ENCODE measurements at places on chromosomes 1 and 21.
A peak's percentile ranks its signal among the peaks of the same experiment; 100 is the strongest.

- peak; percentile 21 for DNase-seq
These were observed 10.9 kb downstream of the C1orf216 start for GRCh38 chr1:35707601-35708440.

DNA sequence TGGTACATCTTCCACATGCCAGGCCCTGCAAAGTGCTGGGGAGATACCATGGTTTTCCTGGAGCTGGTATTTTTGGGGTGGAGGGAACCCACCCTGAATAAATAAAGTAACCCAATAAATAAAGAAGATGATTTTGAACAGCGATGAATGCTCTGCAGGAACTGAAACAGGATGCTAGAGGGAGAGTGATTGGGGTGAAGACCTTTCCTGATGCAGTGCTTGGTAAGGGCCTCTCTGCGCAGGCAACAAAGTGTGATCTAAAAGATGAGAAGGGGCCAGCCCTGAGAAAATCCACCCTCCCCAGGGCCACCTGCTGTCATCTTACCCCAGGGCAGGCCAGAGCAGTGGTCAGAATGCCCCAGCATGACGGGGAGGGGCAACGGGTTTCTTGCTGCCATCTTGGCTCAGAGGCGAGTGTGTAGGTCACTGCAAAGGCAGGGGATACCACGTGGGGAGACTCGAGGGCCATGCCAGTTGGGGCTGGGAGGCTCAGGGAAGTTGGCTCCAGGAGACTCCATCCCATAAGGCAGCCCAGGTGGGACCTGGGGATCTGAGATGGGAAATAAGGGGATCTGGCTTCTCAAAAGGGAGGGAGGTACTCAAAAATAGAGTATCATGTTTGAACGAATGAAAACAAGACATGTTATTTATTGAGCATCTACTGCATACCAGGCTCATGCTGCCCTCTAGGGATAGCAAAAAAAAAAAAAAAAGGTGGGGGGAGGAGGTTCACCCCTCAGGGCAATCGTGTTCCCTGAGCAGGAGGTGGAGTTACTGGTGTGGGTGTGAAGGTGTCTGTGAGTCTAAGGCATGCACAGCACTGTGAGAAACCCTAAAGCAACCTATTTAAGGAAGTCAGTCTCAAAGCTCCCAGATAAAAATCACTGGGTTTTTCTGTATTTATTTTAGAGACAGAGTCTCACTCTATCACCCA, 2.8 kb downstream of the SRARP start:
- DNase-seq, result no peak

GRCh38 chr1:113088972-113089371, 16.0 kb downstream of the LRIG2 start:
- no peak for DNase-seq

- DNase-seq, result peak; percentile 15
These were observed 7.0 kb upstream of the SMCP start for GRCh38 chr1:152870831-152871730.

DNA sequence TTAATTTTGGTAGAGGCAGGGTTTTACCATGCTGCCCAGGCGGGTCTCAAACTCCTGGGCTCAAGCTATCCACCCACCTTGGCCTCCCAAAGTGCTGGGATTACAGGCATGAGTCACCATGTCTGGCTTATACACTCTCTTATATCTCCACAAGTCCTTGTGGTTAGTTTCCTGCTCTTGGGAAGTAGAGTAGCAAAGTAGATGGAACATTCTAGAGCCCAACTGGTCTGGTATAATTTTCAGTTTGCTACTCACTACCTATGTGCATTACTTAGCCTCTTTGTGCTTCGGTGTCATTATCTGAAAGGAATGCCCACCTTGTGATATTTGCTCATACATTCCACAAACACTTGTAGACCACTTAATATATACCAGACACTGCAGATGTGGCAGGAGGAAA, 96.6 kb upstream of the IPO9 start:
- DNase-seq, result no peak

- peak; percentile 15 for DNase-seq
These were observed 1.4 kb downstream of the NCF2 start for GRCh38 chr1:183588827-183589226.

DNA sequence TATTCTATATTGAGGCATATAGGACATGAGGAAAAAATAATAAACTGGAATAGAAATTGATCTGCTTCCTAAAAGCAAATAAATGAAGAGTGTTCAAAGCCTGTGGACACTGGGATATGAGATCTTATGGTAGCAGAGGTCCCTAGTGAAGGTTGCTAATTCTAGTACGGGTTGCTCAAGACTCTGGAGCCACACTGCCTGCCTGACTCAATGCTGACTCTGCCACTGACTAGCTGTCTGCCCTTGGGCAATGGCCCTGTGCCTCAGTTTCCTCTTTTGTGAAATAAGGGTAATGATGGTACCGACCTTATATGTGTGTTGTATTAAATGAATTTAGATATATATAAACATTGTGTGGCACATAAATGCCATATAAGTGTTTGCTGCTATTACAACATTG, 59.0 kb upstream of the C1orf53 start:
- DNase-seq, result no peak

DNA sequence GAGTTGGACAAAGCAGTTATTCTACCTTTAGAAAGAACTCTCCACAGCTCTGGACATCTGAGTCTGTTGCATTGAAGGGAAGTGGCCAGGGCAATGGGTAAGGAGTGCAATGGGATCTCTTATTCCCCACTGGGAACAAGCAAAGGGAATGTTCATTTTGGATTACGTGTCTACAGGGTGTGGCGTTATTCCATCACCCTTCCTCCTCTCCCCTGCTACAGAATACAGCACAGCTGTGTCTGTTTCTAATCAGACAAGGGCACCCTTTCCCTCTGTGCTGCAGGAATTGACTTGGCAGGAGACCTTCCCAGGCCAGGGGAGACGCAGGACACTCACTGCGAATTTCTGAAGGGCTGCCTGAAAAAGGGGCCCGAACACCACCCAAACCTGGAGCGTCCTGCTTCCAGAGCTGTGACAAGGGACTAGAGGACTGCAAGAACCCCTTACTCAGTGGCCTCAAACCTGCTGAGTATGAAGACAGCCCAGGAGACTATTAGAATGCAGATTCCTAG, 163.6 kb upstream of the RAB4A start:
- DNase-seq, result no peak

DNA sequence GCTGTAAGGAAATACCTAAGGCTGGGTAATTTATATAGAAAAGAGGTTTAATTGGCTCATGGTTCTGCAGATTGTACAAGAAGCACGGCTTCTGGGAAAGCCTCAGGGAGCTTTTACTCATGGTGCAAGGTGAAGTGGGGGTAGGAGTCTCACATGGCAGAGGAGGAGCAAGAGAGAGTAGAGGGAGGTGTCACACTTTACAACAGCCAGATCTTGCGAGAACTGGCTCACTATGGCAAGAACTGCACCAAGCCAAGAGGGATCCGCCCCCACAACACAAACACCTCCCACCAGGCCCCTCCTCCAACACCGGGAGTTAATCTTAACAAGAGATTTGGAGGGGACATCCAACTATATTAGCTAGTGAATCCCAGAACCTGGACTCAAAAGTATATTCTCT, 135.4 kb upstream of the SOD1 start:
- DNase-seq, result no peak

GRCh38 chr1:92653605-92654381, 131.1 kb downstream of the EVI5 start:
- DNase-seq, result no peak

- DNase-seq, result no peak
These were observed 19.9 kb downstream of the CATSPER4 start for GRCh38 chr1:26210147-26210870.

DNA sequence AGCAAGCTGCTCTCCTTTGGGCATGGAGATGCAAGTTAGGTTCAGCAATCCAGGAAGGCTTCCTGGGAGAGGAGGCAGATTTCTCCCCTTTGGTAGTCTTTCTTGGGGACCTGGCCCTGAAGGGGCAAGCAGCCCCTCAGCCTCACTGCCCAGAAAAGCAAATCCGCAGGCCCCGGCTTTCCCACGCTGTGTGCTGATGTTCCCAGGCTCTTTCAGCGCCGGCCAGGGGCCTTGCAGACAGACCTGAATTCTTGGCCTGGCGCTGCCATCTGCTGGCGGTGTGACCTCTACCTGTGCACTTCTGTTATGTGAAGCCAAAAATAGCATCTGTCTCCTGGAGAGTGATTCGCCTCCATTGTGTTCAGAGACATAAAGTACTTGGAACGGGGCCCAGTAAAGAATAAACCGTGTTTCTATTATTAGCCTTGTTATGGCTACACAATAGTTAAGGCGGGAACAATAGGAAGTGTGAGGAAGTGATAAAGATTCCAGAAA, 64.8 kb downstream of the ALPL start:
- peak; percentile 22 for DNase-seq

DNA sequence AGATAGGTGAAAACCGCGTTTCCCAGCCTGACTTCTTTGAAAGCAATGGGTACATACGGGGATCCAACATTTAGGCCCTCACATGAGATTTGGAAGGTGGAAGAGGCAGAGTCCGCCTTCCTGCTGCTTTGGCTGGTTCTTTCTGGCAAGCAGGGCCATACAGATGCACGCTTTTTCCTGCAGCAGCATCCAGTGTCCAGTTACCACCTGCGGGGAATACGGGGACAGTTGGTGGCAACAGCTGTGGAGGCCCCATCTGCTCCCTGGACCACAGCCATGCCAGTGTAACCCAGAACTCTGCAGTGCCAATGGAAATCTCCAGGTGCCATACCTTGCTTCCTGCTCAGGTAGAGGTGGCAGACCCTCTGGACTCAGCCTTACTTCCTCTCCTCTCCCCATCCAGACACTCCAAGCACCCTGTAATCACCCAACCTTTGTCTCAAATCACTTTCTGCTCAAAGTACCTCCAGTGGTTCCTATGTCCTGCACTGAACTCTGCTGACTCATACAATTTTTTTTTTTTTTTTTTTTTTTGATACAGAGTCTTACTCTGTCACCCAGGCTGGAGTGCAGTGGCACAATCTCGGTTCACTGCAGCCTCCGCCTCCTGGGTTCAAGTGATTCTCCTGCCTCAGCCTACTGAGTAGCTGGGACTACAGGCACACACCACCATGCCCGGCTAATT, 68.3 kb downstream of the SLC16A1 start:
- DNase-seq, result no peak

DNA sequence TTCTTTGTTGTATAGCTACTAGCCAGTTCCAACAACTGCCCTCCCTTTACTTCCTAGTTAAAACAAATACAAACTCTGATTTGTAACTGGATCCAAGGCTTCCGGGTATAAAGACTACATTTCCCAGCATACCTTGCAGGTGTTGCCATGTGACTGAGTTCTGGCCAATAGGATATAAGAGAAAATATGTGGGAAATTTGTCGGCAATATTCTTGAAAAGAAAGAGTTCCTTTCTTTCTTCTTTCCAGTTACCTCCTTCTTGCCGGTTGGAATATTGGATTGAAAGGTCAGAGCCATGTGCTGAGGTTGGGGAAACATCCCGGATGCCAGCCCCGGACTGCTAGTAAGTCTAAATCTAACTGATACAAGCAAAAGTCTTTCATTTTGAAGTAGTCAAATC, 23.0 kb upstream of the ZBTB40 start:
- peak; percentile 59 for DNase-seq

GRCh38 chr21:45886610-45887026, 95.0 kb upstream of the COL6A1 start:
- DNase-seq, result no peak

- no peak for DNase-seq
These were observed 10.8 kb downstream of the UMODL1 start for GRCh38 chr21:42081931-42082381.

DNA sequence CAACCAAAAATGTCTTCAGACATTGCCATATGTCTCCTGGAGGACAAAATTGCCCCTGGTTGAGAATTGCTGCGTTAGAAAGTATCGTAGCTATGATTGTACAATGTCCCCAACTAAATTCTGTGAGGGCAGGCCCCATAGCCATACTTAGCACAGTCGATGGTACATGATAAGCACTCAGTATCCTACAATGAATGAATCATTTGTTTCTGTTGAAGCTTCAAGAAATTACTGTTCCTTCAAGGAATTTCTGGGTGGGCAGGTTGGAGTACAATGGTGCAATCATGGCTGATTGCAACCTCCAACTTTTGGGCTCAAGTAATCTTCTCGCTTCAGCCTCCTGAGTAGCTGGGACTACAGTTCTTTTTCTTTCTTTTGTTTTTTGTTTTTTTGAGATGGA, 4.7 kb downstream of the CAP1 start:
- no peak for DNase-seq
